ENCODE measurements at places on chromosomes 6 and 20.
A peak's percentile ranks its signal among the peaks of the same experiment; 100 is the strongest.

DNA sequence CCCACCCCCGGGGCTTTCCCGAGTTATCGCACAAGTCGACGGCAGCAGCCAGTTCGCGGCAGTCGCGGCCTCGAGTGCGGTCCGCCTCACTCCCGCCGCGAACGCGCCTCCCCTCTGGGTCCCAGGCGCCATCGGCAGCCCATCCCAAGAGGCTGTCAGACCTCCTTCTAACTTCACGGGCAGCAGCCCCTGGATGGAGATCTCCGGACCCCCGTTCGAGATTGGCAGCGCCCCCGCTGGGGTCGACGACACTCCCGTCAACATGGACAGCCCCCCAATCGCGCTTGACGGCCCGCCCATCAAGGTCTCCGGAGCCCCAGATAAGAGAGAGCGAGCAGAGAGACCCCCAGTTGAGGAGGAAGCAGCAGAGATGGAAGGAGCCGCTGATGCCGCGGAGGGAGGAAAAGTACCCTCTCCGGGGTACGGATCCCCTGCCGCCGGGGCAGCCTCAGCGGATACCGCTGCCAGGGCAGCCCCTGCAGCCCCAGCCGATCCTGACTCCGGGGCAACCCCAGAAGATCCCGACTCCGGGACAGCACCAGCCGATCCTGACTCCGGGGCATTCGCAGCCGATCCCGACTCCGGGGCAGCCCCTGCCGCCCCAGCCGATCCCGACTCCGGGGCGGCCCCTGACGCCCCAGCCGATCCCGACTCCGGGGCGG is 1.6 kb downstream of the GNAS start:
- no peak for DNase-seq

DNA sequence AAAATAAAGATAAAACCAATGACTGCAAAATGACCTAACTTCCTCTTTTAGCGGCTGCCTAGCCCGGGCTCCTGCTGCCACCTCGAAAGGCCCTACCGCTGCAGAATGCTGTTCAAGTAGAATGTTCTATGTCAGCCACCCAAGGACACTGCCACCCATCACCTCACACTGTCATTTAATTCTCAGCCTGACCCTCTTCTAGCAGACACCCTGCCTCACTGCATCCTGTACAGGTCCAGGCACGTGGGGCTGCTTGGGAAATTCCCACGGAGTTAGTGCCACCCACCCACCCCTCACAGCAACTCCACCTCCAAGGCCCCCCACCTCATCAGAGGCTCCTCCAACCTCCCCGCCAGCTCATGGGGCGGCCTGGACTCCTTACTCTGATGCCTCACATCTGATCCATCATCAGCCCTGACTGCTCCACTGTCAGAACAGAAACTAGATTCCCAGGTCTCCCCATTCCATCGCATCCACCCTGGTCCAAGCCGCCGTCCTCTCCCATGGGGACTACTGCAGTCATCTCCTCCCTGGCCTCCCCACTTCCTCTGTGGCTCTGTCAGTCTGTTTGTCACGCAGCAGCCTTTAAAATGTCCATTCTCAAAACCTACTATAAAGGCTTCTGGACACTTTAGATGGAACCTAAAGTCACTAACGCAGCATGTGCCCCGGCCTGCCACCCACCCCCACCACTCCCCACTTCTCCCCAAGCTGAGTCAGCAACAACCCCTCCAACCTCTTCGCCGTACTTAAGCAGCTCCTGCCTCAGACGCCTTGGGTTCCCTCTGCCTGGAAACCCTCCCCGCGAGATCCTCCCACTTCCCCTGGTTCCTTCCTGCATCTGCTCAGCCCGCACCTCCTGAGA is 17.0 kb downstream of the NFATC2 start:
- DNase-seq, result no peak

DNA sequence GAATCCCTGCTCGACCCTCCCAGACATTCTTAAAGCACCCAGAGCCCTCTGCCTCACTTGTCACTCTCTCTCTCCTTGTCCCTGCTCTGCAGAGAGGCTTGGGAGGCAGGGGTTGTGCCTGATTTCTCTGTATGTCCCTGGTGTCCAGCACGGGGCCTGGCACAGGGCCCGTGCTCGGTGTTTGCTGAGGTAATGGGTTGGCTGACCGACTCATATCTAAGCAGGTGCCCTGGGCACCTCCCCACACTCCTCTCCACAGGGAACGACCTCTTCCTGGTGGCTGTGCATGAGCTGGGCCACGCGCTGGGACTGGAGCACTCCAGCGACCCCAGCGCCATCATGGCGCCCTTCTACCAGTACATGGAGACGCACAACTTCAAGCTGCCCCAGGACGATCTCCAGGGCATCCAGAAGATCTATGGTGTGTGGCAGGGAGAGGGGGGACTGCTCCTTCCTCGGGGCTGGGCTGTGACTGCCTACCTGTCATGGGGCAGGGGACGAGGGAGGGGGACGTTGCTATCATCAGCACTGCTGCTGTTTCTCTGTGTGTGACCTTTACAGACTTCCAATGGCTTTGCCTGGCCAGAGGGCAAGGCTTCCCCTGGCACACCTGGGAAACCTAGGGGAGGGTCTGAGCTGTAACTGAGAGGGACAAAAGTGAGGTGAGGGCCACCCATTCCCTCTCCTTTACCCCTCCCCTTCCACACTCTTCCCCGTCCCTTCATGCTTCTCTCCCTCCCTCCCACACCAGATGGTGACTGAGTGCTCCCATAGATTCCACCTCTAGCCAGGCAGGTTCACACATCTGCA is 14.2 kb downstream of the MMP24OS start:
- no peak for DNase-seq

- no peak for DNase-seq
Measured at GRCh38 chr6:55621244-55621643, 42.3 kb upstream of the HMGCLL1 start.

DNA sequence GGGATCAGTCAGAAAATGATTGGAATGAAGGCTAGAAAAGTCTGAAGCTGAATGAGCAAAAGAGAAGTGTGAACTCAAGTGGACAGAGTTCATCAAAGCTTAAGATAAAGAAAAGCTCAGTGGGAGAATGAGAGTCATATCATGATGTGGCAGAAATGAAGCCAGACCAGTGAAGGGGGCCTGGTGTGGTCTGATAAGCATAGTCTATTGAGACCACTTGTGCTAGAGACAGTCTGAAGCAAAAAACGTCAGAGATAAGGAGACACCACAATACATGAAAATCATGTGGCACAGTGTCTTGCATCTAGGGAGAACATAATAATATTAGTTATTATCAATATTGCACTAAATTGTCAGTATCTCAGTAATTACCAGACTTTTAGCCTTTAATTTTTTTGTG is 601.5 kb downstream of the UTRN start:
- DNase-seq, result no peak

- DNase-seq, result no peak
Measured at GRCh38 chr6:143542888-143543287, 31.4 kb upstream of the FUCA2 start.

GRCh38 chr6:35043381-35044130 is 97.6 kb downstream of the TCP11 start:
- no peak for DNase-seq

GRCh38 chr6:24053057-24053456 is 73.0 kb upstream of the NRSN1 start:
- no peak for DNase-seq

GRCh38 chr6:30965140-30965601 is 18.3 kb upstream of the MUC21 start:
- DNase-seq, result no peak

DNA sequence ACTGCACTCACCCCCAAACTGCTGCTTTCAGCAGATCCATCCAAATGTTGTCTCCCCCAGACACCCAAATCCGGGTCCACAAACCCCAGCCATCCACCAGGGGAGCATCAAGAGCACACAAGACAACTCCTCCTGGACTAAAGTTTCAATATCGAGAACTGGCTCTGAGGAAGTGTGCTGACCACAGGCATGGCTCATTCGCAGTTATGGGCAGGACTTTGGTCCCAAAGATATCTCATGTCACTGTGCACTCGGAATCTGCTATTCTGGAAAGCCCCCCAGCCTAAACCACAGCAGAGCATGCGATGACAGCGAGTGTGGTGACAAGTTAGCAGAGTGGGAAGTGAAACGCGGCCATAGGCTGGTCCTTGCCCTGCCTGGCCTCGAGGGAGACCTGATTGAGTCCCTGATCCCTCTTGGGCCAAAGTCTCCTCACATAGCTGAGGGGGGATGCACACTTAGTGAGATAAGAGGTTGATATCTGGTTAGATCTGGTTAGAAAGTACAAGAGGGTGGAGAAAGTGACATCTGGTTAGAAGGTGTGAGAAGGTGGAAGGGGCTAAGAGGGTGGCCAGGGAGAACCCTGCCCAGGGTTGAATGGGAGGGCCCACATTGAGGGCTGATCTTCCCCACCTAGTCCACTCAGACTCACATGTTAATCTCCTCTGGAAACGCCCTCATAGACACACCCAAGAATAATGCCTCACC is 149.7 kb downstream of the MRPL14 start:
- no peak for DNase-seq

DNA sequence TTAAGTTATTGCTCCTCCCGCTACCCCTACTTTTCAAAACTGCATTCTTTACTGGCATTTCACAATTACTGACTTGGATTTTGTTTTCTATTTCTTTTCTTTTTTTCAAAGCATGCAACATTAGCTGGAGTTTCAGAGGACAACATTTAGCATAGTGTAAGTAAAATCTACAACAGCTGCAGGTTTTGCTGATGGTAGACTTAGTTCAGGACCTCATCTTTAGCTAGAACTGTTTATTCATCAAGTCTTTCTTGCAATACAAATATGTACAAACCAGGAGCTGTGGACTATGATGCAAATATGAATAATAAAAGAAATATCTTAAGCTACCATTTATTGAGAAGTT is 728 bp upstream of the CEP162 start:
- no peak for DNase-seq

DNA sequence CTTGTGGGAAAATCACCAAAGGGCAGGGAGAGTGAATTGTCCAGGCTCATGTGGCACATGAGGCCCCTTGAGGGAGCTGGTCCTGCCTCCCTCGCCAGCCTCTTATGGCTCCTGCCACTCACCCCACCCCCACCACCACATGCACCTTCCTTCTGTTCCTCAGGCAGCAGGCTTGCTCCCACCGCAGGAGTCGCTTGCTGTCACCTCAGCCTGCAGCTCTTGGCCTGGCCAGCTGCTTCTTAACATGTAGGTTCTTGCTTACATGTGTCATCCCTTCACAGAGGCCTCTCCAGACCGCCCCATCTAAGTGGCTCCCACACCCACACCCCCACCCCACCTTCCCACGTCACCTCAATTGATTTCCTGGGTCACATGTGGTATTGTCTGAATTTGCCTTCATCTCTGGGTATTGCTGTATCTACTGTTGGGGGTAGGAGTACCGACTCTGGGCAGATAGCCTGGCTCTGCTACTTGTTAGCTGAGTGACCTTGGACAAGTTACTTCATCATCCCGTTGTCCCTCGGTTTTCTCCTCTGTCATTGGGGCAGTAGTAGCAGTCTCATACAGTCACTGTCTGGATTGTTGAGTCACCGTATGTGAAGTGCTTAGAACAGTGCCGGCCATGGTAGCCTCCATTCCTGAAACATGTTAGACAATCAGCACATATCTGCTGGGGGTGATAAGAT is 41.7 kb downstream of the SLC9A8 start:
- no peak for DNase-seq

GRCh38 chr6:107641071-107641470 is 151.2 kb downstream of the SOBP start:
- no peak for DNase-seq

DNA sequence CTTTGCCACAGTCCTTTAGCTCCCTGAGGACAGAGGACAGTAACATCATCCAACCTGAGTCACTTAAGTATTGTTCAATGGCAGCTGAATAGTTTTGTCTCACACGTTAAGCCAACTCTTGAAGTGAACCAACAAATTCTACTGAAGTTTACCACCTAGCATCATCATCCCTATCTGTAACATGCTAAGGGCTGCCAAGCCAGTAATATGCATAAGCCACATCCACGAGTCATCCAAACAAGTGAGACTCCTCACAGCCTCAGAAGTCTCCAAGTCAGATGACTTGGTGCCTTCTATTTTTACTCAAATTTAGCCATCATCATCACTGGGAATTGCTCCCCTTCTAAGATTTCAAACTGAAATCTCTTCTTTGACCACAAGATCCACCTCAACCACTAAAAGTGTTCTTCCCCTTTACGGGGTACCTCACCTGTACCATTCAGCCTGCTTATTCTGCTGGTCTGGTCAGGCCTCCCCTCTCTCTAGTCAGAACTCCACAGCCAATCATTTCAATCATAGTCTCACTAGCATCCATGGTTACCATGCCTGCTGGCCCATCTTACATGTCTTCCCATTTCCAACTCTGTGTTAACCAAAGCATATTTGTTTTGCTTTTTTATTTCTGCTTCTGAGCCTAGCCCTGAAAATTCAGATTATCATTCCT is 73.7 kb downstream of the DTNBP1 start:
- peak; percentile 52 for DNase-seq

DNA sequence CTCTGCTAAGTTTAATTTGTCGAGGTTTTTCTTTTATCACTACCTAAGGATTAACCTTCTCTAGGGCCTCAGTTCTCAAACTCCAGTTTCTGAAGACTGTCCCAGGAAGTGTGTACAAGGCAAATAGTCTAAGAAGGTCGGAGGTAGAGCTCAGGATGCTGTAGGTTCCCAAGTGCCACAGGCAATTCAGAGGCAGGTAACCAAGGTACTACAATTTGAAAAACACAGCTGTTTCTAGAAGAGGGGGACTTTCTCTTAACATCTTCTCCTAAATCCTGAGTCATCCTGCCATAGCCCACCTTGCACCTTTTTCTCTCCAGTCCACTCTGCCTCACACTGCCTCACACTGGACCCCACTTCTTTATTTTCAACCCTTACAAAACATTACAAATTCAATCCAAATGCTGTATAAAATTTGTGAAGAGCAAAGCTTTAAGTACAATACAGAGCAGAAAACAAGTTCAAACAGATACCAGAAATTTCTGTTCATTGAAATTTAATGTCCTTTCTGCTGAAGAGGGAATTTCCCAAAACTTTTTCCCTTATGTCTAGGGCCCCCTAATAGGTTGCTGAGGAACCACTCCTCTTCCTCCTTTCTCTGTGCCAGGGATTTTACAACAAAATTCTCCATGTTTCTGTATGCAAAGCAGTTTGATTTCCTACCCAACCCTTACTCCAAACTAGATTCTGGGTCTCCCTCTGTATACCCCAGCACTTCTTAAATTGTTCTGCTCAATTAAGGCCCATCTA is 43.0 kb downstream of the FRK start:
- no peak for DNase-seq

Measured in skeletal muscle cell (primary cell).